ENCODE measurements at places on chromosomes 13 and 19. TPM values are rescaled to one million over a fixed set of nuclear protein-coding genes. Genes with fewer than 3 reads are reported as not detected.

DNA sequence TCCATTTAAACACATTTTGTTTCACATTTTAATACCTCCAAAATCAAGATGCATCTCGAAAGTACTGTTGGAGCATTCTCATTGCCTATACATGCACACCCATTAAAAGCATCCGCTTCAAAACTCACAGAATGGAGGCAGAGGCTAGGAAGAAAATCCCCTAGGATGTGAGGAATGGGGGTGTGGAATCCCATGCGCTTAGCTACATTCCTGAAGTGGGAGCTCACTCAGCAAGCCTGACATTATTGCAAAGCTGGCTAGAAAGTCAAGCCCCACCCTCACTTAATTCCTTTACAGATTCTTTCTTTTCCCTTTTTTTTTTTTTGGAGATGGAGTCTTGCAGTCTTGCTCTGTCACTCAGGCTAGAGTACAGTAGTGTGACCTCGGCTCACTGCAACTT lies 4.6 kb upstream of the FAM32A start:
- DNase-seq = no peak

GRCh38 chr13:109336730-109337129 lies 449.7 kb downstream of the IRS2 start:
- DNase-seq = no peak

DNA sequence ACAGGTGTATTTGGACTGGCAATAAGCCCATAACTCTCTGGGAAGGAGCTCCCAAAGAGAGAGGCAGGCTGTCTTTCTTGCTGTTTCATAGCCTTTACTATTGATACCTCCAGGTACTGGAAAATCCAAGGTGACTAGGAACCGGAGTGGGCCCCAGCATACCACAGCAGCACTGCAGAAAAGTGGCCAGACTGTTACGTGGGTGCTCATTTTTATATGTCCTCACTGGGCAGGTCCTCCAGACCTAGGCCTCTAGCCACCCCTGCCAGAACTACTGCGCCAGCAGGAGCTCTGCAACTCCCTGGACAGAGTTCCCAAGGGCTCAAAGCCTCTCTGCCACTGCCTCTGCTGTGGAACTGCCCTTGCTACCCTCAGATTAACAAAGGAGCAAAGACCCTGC lies 46.4 kb downstream of the LIG4 start:
- peak; percentile 53 for DNase-seq

GRCh38 chr13:88895261-88895941 lies 1224.2 kb downstream of the SLITRK5 start:
- DNase-seq = no peak

- DNase-seq = no peak
These were observed 643 bp downstream of the SLC7A1 start for GRCh38 chr13:29594710-29595379.

GRCh38 chr19:11674067-11674492 lies 64.7 kb downstream of the ZNF823 start:
- no peak for DNase-seq

Gene PSG6
- total RNA-seq = not detected

Gene BIVM
- total RNA-seq = 30.4 TPM

Gene ZNF835
- 2.6 TPM for total RNA-seq

DNA sequence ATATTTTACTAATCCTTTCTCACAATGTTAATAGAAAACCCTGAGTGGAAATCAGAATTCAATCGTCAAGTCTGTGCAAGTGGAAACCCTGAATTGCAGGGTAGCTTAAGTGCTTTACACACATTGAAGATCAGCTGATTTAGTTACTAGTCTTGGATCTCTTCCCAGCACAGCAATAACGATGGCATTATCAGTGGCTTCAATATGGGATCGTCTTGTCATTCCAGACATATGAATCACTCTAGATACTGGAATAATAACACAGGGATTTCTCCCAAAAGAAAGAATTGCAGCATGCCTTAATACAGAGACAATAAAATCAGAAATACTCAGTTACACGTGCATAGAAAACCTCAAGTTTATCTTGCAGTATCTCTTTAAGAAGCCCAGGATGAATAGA lies 12.6 kb upstream of the METTL21C start:
- DNase-seq = no peak

DNA sequence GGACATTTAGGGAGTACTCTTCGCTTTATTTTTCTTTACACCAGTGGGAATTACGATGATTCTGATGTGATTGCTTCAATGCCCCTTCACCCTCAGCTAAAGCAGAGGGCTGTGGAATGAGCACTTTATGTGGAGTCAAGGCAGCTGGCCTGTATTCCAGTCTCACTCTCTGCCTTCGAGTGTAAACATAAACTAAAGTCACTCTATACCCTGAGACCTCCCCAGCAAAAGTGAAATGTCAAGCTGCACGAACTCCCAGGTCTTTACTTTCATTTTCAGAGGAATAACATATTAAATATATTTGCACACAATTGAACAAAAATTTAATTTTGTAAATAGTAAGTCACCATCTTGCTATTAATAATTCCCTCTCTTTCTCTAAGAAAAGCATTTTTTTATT lies 557.1 kb downstream of the DACH1 start:
- no peak for DNase-seq

GRCh38 chr13:71291842-71292146 lies 575.2 kb downstream of the DACH1 start:
- DNase-seq = no peak

DNA sequence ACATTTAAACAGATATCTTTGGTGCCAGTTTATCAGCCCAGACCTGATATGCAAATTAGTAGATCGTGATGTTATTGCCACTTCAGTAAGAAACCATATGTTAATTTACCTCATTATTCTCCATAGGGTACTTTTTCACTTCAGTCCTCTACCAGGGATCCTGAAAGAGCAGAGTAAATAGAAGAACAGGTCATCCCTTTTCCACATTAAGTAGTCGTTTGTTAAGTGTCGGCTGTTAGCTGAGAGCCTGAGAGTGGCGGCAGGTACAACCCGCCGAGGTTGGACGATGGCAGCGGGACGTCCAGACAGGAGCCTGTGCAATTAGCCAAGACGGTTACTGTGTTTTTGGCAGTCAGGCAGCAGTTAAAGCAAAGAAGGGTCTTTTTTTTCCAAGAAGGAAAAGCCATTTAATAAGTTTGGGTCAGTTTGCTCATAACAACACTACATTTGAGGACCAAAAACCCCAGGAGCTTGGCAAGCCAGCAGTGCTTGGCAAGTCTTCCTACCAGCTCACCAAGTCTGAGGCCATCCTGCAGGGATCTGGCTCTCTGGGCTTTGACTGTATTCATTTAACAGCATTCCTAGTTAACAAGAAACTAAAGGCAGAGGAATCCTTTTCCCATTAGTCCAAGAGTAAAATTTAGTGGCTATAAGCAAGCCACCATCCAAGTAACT lies 231.8 kb downstream of the SHISA2 start:
- DNase-seq = no peak

DNA sequence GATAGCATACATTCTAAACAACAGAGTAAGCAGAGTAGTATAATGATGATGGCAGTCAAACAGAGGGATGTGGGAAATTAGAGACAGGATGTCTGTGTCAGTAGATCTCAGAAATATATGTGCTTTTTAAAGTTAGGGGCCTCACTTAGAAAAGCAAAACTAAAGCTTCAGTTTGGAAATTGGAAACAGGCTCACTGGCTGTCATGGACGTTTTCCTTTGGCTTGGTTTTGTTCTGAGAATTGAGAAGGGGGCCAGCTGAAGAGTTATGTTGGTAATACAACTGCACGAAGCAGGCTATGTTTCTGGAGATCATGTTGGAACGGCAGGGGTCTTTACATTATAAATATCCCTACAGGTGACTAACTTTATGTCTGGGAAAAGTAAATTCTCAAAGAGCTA lies 261.3 kb downstream of the LMO7 start:
- no peak for DNase-seq

DNA sequence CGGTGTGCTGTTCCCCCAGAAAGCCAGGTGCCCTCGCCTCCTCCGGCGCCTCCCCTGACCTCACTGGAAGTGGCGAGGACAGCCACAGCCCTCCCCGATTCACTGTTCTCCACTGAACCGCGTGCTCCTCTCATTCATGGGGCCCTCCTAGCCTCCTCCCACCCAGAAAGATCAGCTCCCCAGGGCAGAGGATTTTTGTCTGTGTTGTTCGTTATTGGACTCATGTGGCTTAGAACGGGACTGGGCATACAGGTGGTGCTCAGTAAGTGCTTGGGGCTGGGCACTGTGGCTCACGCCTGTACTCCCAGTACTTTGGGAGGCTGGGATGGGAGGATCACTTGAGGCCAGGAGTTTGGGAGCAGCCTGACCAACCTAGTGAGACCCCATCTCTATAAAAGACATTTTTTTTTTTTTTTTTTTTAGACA lies 3.8 kb downstream of the PRTN3 start:
- no peak for DNase-seq

DNA sequence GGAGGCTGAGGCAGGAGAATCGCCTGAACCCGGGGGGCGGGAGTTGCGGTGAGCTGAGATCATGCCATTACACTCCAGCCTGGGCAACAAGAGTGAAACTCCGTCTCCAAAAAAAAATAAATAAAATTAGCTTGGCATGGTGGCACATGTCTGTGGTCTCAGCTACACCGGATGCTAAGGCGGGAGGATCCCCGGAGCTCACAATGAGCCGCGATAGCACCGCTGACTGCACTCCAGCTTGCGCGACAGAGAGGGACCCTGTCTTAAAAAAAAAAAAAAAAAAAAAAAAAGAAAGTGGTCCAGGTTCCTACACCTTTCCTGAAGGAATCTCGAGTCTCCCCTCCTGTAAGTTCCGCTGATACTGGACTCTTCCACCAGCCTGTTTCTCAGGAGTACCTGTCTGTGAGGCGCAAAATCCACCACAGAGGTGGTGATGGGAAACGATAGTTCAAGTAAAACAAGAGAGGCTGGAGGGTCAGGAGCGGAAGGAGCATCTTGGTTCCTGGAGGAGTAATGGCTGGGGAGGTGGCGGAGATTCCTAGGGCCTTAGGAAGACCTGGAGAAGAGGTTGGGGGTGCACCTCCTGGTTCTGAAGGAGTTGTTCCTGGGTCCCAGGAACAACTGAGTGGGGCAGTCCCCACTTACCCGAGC lies 471 bp downstream of the FUT1 start:
- no peak for DNase-seq

DNA sequence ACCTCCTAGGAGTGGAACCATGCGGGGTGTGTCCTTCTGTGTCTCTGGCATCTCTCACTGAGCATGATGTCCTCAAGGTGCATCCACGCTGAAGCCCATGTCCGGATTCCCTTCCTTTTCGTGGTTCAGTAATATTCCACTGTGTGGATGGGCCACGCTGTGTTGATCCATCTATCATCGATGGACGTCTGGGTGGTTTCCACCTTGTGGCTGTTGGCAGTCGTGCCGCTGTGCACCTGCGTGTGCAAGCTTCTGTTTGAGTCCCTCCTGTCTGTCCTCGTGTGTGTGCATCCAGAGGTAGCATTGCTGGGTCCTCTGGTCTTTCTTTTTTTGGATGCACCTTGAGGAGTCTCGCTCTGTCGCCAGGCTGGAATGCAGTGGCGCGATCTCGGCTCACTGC lies 11.2 kb upstream of the GNA15 start:
- DNase-seq = no peak

DNA sequence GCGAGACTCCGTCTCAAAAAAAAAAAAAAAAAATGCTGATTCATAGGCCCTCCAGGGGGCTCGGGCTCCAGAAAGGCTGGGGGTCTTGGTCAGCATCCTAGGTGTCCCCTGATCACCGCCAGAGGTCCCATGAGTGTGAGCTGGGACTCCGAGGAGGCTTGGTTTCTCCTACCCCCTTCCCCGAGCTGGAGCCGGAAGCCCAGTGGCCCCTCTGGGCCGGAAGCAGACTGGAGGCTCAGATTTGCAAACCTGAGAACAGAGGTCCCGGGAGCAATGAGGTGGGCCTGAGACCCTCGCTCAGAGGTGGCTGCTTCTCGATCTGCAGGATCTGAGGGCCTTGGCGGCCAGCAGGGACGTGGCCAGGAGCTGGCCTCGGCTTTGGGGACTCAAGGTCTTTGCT lies 41.5 kb downstream of the EFNA2 start:
- no peak for DNase-seq

Measured in cardiac septum (tissue), 1 donor.